ENCODE measurements at places on chromosomes 13 and 19. TPM values are rescaled to one million over a fixed set of nuclear protein-coding genes. Genes with fewer than 3 reads are reported as not detected.

DNA sequence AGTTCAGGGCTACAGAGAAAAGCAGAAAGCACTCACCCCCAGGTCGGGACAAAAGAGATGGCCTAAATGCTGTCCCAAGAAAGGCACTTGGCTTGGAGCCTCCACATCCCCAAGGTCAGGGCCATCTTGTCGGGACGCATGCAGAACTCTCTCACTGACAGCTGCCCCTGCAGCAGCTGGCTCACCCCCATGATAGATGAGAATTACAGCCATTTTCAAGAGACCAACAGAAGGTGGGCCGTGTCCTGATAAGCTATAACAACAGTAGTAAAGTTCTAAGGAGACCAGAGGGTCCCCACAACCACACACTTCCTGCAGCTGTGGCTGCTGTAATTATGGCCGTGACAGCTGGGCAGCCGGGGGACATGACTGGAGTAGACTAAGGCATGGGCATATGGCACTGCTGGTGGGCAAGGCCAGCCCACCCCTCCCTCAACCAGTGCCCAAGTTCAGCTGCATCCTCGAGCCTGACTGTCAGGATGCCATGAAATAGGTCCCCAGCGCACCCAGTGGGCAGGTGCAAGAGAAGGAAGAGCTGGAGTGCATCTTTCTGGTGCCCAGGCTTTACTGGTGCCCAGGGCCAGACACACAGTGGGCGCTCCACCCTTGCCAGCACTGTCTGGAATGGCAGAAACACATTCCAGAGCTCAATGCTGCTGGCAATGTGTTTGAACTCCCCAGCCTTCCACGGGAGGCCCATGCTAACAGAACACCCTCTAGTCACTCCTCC is 436.7 kb upstream of the ZNF507 start:
- no peaks in the 10 kb centered on the region for H3K27me3 ChIP-seq
- H3K4me1 ChIP-seq: no peaks in the 10 kb centered on the region
- no peak overlapping the region for H3K27ac ChIP-seq
- no peak for DNase-seq
- H3K4me3 ChIP-seq: no peak overlapping the region
- H3K36me3 ChIP-seq: no peaks in the 10 kb centered on the region

GRCh38 chr13:38606699-38607535 is 80.0 kb upstream of the FREM2 start:
- no peaks in the 10 kb centered on the region for H3K27me3 ChIP-seq
- H3K27ac ChIP-seq: no peak overlapping the region
- no peak overlapping the region for H3K4me3 ChIP-seq
- H3K4me1 ChIP-seq: no peaks in the 10 kb centered on the region

DNA sequence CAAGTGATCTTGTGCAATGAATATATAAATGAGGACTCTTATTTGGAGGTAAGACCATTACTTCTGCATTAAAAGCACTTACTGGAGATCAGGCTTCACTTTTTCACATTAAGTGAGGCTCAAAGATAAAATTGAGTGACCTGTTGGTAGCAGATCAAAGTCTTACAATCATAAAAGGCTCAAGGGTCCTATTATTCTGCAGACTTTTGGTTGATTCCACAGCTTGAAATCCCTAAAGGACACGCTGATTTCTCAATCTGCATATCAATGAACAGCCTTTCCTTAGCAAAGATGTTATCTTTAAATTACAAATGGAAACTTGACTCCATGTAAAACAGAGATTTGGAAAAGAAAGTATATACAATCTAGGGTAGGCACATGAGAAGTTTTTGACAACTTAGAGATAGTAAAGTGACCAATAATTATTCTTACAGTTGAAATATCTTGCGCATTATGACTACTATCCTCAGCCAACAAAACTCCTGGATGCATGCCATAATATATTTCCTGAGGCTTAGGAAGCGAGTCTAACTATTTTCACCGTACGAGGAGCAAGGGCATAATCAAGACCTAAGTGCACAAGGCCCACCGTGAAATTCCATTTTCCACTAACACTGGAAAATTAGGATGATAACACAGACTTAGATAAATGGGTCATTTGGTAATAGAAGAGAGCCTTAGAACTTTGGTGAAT is 640.7 kb downstream of the LIG4 start:
- no peaks in the 10 kb centered on the region for H3K36me3 ChIP-seq
- H3K27ac ChIP-seq: no peak overlapping the region
- no peaks in the 10 kb centered on the region for H3K27me3 ChIP-seq
- no peaks in the 10 kb centered on the region for H3K4me1 ChIP-seq
- no peak overlapping the region for H3K4me3 ChIP-seq

- peaks cover 7% of the 10 kb centered on the region for H3K4me1 ChIP-seq
- H3K27me3 ChIP-seq: no peaks in the 10 kb centered on the region
- DNase-seq: peak; percentile 99
- H3K4me3 ChIP-seq: peak overlapping the region; percentile 65
- no peak overlapping the region for H3K27ac ChIP-seq
These were observed 906 bp downstream of the ANKLE1 start for GRCh38 chr19:17282488-17283125.

MZT1 gene
- total RNA-seq: 8.3 TPM

AKAP11 gene
- 29.3 TPM for total RNA-seq

LHB gene
- not detected for total RNA-seq

- DNase-seq: no peak
- H3K27me3 ChIP-seq: no peaks in the 10 kb centered on the region
- H3K27ac ChIP-seq: no peak overlapping the region
These were observed 166.2 kb downstream of the SLITRK1 start for GRCh38 chr13:83716121-83716520.

- H3K4me3 ChIP-seq: no peak overlapping the region
- DNase-seq: no peak
- peaks cover 8% of the 10 kb centered on the region for H3K4me1 ChIP-seq
- H3K27ac ChIP-seq: no peak overlapping the region
These were observed 5.0 kb downstream of the JOSD2 start for GRCh38 chr19:50505856-50506611.

FCHO1 gene
- total RNA-seq: not detected

AP2A1 gene
- total RNA-seq: 98.1 TPM

DNA sequence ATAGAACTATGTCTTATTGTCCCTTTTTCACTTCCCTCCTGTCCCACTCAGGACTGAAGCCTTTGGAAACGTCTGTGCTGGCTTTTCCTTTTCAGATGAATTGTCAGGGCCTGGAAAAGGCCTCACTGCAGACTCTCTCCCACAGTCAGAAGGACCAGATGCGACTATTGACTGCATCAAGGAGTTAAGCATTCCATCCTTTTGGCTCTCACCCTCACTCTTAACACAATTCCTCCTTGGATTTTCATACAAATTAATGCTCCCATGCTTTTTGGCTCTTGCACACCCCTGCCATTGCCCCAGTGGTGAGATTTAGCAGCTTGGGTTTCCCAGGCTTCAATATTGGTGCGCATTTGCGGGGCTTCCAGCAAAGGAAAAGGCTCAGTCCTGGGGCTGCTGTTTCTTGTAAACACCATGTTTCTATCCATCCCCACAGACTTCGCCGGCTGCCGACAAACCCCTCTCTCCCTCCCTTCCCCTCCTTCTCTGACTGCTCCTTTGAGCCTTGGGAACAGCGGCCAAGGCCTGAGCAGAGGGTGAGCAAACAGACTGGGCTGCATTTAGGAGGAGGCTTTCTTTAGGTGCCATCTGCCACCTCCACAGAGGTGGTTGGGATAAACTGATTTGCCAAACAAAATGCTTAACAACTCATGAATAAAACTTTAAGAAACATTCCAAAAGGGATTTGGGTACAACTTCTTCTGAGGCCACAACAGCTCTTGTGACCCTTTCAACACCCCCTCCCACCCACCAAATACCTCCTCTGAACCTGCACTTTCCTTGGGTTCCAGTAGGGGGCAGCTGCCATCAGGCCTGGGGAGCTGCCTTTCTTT is 48.6 kb upstream of the PCDH8 start:
- H3K27me3 ChIP-seq: no peaks in the 10 kb centered on the region
- no peak overlapping the region for H3K4me3 ChIP-seq
- DNase-seq: no peak
- H3K27ac ChIP-seq: no peak overlapping the region
- no peaks in the 10 kb centered on the region for H3K4me1 ChIP-seq

DNA sequence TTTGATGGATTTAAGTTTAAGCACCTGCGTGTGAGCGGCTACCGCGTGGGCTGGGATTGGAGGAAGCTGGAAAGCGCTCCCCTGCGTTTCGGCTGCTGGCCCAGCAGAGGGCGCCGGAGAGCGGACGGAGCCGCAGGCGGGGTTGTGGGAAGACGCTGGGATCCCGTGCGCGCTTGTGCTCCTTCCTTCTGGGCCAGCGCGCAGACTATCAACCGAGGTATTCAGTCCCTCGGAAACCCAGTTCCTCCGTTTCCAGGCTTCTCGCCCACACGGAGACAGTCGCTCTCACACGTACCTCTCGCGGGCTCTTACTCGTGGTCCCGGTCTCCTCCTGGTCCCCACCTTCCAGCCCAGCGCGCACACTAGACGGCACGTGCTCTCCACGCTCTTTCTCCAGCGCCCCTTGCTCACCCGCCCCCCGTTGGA is 28.8 kb downstream of the EPN1 start:
- peak; percentile 79 for DNase-seq
- no peaks in the 10 kb centered on the region for H3K4me1 ChIP-seq
- H3K4me3 ChIP-seq: no peak overlapping the region
- no peaks in the 10 kb centered on the region for H3K27me3 ChIP-seq

- peak; percentile 51 for DNase-seq
- no peaks in the 10 kb centered on the region for H3K36me3 ChIP-seq
- peaks cover 9% of the 10 kb centered on the region for H3K4me1 ChIP-seq
- H3K4me3 ChIP-seq: no peak overlapping the region
These were observed 182.4 kb downstream of the KCTD12 start for GRCh38 chr13:76703621-76704288.

DNA sequence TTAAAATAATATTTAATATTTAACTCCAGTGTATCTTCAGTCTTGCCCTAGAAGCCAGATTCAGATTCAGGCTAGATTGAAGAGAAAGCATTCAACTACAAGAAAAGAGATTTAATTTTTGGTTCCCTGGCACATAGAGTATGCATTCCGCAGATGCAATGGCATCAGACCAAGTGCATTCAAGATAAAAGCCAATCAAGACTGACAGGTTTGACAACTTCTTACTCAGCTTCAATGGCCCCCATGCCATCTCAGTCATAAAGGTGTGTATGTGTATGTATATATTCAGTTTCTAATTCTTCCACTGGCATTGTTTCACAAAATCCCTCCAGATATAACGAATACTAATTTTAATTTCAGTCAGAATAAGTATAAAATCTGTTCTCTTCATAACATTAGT is 650.8 kb upstream of the GPC6 start:
- H3K36me3 ChIP-seq: no peaks in the 10 kb centered on the region
- H3K27me3 ChIP-seq: no peaks in the 10 kb centered on the region
- H3K4me1 ChIP-seq: no peaks in the 10 kb centered on the region
- H3K4me3 ChIP-seq: no peak overlapping the region

MED29 gene
- total RNA-seq: 19.9 TPM

NLRP12 gene
- under 0.01 TPM for total RNA-seq

DNA sequence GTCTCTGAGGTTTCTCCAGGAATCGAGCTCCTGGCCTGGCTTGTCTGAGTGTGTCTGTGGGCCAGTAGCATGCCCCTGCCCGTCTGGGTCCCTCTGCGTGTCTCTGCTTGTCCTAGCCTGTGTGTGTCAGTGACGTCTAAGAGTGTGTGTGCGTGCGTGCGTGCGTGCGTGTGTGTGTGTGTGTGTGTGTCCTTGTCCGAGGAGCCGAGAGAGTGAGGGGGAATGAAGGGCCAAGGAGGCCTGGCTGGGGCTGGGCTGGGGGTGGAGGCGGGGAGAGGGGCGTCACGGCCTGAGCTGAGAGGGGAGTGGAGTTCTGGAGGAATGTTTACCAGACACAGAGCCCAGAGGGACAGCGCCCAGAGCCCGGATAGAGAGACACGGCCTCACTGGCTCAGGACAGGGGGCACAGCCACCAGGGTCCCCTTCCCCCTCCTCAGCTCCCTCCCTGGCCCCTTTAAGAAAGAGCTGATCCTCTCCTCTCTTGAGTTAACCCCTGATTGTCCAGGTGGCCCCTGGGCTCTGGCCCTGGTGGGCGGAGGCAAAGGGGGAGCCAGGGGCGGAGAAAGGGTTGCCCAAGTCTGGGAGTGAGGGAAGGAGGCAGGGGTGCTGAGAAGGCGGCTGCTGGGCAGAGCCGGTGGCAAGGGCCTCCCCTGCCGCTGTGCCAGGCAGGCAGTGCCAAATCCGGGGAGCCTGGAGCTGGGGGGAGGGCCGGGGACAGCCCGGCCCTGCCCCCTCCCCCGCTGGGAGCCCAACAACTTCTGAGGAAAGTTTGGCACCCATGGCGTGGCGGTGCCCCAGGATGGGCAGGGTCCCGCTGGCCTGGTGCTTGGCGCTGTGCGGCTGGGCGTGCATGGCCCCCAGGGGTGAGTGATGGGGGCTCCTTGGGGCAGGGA is at the start of gene AXL:
Gene AXL (plus strand): TSS at position 609 of the 893 bp plus-strand sequence. CDS start 170 bp downstream, at position 779.
- peak within 1 kb of the TSS; percentile 93 for H3K4me3 ChIP-seq
- peaks cover 45% of the 10 kb centered on the region for H3K4me1 ChIP-seq
- peak; percentile 94 for DNase-seq
- H3K27me3 ChIP-seq: no peaks in the 10 kb centered on the region
- peak within 1 kb of the TSS; percentile 90 for H3K27ac ChIP-seq

DNA sequence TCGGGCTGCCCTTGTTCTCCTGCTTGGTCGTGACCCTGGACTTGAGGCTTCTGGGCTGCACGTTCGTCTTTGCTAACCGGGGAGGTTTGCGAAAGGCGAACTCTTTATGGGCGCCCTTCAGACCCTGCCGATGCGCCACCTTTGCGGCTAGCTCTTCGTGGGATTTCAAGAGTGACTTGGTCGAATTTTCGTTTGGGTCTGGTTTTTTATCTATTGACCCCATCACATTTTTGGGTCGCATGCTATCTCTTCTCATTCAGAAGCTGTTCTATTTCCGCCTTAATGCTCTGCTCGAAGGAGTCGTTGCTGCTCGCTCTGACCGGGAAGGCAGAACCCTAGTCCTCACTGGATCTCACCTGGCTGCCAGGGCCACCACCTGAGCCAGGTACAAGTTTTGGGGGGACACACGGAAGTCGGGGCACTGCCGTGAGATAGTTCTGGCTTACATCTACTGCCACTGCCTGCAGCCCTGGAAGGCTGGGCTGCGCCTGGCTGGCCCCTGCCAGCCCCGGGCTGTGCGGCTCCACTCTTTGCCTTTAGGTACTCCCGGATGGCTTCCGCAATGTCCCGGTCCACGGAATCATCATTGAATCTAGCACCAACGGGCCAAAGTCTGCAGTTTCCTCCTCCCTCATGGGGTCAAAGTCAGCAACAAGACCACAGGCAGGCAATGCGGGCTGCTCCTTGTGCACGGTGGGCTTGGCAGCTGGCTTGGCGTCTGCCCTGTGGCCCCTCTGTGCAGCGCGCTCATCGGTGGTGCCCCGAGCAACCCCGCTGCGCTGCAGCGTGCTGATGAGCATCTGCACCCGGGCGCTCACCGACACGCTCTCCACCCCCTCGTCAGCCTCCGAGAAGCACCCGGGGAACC is 16.2 kb downstream of the RB1 start:
- H3K4me1 ChIP-seq: no peaks in the 10 kb centered on the region
- H3K4me3 ChIP-seq: no peak overlapping the region
- H3K27me3 ChIP-seq: no peaks in the 10 kb centered on the region
- H3K27ac ChIP-seq: no peak overlapping the region
- peaks cover 12% of the 10 kb centered on the region for H3K36me3 ChIP-seq

All from osteoblast (primary cell).